ENCODE measurements at places on chromosomes 5 and 9.

GRCh38 chr5:149944666-149945065, at the start of gene PDE6A:
Gene PDE6A (minus strand): TSS chr5:149944793. CDS start chr5:149944673, 120 bp downstream.
- no peak for DNase-seq

GRCh38 chr9:127980060-127980705, 606 bp downstream of the EEIG1 start:
- DNase-seq = no peak

GRCh38 chr5:174999581-174999980, 275.2 kb downstream of the MSX2 start:
- DNase-seq = no peak

- no peak for DNase-seq
Measured at GRCh38 chr9:117414906-117415331, at the start of gene ASTN2. Gene ASTN2 (minus strand): TSS chr9:117415057. CDS start chr9:117414938, 119 bp downstream.

- no peak for DNase-seq
Measured at GRCh38 chr5:58273711-58274110, 186.2 kb downstream of the PLK2 start.

GRCh38 chr5:88419931-88420330, 151.3 kb upstream of the TMEM161B start:
- DNase-seq = no peak

DNA sequence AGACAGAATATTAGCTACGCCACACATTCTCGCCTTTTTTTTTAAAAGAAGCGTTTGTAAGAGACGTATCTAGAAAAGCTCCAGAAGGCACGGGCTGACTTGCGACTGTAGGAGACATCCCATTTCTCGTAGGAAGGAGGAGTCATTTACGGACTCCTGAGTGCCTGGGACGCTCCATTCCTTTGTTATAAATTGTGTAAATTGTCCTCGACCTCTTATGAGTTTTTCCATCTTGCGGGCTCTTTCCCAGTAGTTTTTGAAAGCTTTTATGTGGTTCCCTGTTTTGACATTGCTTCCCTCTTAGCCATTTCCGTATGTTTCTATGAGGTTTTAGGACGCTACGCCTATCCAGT, 1.0 kb downstream of the RABL6 start:
- peak; percentile 31 for DNase-seq

DNA sequence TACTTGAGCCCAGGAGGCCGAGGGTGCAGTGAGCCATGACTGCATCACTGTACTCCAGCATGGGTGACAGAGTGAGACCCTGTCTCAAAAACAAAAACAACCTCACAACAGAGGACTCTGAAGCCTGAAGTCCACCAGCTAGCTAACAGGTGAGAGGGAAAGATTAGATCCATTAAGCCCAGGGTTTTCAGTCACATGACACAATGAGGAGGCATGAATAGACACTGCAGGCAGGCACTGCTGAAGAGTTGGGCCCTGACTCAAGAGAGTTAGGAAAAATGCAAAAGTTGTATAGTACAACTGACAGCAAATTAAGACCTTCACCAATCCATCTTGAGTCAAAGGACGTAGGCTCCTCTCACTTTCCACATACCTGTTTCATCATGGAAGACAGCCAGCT, 64.9 kb downstream of the IARS1 start:
- DNase-seq = no peak

GRCh38 chr9:26243726-26244125, 565.5 kb upstream of the TUSC1 start:
- DNase-seq = peak; percentile 61

DNA sequence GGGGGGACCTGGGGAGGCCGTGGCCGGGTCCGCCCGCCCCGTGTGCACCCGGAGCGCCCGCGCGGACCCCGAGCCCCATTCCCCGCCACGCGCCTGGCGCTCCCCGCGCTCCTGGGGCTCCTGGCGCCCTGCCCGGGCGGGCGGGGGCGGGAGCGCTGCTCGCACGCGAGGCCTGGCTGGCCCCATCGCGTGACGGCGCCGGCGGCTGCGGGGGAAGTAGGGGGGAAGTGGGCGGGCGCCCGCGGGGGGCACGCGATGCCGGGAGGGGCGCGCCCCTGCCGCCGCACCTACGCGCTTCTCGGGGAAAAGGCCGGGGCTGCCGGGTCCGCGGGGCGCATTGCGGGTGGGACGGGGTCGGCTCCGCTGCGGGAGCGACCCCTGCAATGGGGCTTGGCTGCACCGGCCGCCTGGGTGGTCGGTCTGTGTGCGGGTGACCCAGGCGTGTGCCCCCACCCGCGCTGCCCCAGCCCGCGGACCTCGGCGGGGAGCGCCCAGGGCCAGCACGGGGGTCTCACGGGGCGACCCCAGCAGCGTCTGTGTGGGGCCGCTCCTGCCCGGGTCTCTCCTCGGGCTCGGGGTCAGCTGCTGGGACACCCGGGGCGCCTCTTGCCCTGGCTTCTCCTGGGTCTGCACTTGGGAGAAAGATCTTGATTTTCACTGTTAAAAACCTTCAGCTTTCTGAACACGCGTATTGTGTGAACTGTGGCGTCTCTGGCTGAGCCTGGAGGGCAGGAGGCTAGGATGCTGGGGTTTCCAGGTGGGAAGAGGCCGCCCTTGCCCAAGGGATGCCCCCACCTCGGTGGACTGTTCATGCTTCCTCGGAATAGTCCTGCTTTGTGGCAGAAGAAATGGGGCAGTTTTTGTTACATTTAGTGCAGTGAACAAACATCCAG, 52.4 kb downstream of the AHRR start:
- DNase-seq = peak; percentile 90
